Right ventricle myocardium inferior (tissue), 1 donor: ENCODE measurements at places on chromosomes 7 and 10.
A peak's percentile ranks its signal among the peaks of the same experiment; 100 is the strongest.

DNA sequence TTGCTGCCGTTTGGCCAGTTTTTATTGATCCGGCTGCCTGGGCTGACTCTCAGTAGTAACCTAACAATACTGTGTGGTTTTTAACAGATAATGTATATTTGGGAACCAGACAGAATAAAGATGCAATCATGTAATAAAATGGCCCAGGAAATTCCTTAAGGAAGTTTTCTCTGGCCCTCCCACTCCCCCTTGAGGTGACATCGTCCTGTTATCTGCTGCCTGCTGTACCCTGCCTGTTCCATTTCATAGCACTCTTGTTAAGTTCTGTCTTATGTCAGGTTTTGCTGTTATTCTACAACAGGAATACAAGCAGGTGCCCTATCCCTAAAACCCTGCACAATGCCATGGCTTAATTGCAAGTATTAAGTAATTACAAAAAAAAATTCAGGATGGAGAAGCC lies 12.5 kb downstream of the ITGB8 start:
- DNase-seq = no peak

DNA sequence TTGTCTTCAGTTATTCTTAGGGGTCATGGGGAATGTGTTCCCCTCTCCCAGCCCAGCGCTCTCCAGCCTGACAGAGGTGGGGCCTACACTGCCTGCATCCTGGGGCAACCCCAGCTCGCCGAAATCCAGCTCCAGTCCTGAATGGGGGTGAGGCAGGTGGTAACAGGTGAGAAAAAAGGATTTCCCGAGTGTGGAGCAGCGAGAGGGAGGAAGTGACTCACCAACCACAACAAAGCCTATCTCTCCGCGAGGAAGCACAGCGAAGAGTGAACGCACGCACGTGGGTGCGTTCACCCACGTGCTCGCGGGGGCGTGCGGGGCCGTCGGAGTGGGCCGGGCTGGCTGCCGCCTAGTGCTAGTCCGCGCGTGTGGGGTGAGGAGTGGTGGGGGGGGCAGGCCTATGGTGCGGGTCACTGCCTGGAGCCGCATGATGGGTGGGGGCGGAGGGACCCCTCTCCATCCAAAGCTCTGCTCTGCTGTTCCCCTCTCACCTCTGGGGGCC lies 855 bp upstream of the PALD1 start:
- peak; percentile 49 for DNase-seq

DNA sequence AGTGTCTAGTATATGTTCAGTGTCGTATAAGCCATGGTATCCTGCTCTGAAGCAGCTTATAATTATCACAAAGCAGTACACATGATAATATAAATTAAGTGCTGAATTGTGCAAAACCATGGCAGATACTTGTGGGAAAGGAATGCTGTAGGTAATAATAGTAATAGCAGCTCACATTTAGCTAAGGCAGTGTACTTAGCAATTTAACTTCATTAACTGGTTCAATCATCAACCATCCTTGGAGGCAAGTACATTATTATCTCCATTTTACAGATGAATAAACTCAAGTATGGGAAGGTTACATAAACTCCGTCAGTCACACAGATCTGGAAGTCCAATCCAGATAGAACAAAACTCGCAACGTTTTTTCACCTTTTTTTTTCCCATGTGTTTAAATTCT lies 21.6 kb upstream of the RNF148 start:
- DNase-seq = no peak

- DNase-seq = no peak
These were observed 6.4 kb downstream of the NOBOX start for GRCh38 chr7:144397086-144397485.

- DNase-seq = no peak
These were observed 32.8 kb downstream of the ARL4A start for GRCh38 chr7:12719981-12720865.

DNA sequence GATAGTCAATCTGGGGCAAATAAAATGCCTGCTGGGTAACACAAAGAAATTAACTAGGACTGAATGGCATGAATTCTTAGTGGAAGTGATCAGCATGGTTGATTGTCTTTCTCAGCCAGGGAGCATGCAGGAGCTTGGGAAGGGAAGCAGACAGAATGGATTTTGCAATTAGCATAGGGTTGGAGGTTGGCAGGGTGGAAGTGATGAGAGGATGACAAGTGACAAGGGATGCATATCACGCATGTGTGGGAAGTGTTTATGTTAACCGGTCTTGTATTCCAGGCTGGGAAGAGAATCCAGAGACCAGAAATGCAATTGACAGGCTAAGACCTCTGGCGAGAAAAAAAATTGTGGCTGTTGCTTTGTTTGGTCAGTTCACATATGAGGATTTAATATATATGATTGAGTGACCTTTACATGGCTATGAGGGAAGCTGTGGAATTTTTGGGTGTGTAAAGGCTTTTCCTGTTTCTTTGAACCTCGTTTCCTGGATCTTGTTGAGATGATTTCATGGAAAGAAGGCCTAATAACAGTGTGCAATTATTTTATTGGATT lies 8.3 kb downstream of the MDFIC start:
- DNase-seq = no peak

DNA sequence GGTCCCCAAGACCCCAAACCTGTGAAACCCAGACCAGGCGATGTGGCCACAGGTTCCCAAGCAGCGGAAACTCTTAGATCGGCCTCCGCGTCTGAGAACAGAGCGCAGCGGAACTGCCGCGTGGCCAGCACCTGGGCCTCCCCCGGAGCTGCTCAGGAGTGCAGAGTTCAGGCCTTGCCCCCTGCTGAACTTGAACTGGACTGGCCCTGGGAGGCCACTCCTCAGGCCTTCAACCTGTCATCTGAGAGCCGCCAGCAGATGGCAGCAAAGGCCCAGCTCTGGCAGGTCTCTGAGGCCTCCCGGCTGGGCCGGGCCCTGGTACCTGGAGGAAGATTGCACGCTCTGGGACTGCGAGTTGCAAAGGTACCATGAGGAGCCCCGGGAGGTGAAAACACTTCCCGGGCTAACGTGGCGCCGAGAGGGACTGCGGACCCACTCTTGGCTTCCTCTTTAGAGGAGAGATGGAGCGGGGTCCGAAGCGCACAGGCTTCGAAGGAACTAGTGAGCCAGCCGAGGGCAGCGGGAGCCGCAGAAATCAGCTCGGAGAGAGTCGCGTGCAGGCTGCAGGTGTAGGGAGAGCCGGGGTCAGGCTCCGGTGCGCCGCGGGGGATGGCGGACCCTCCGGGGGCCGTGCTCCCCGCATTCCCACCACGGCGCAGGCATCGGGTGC lies 89.2 kb downstream of the PAXIP1 start:
- DNase-seq = peak; percentile 90

DNA sequence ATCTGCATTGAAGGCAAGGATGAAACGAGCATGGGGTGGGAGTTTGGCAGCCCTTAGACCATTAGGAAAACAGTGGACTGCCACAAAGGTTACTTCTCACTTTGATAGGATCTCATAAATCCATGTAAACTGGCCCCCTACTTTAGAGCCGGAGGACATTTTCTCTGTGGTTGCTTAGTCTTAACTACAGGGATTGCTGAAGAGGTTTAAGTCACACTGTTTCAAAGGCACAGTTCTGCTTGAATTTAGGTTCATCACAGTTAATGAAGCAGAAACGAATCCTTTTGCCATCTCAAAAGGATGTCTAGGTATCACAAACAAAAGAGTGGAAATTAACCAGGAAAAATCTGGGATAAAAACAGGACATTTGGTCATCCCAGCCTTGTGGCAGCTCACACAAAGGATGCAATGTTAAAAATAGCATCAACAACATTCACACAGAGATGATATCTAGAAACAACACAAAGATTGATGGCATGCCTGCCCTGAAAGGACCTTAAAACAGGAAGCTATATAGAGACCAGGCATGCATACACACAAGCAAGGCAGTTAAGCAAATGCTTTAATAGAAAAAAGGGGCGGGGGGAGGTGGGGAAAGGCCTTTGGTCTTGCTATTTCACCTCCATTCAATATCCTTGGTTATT lies 74.0 kb downstream of the DOCK4 start:
- no peak for DNase-seq

DNA sequence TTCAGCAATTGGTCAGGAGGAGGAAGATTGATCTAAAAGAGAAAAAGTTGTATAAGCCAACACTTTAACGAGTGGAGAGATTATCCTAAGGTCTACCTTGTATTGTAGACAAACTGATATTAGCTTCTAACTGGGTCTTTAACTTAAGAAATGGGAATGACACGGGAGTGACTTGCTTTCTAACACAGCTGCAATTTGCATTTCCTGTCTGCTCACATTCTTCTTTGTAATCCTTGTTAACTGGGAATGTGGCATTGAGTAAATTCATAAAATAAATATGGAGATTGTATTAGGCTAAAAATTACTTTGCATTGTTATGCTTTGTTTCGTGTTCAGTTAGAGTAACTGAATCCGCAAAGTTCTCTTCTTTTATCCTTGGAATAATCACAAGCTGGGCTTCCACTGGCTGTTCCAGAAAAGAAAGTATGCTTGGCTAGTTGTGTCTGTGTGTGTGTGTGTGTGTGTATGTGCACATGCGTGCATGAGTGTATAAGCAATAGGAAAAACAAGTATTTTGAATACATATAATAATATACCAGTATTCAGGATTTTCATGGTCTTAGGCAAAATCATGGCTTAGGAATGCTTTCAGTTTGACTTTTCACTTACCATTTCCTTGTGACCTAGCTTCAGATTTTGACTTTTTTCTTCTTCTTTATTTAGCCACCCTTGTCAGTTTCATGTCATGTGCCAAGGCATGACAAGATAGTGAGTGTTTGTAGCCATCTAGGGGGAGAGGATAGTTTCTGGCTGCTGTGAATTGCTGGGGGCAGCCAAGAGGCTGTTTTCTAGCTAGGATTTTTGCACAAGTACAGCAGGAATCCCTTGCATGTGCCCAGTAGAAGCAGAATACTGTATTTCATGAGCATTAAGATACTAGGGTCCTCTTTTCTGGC lies 54.5 kb upstream of the FZD8 start:
- DNase-seq = no peak

- no peak for DNase-seq
These were observed 19.3 kb upstream of the ACHE start for GRCh38 chr7:100914879-100915447.

DNA sequence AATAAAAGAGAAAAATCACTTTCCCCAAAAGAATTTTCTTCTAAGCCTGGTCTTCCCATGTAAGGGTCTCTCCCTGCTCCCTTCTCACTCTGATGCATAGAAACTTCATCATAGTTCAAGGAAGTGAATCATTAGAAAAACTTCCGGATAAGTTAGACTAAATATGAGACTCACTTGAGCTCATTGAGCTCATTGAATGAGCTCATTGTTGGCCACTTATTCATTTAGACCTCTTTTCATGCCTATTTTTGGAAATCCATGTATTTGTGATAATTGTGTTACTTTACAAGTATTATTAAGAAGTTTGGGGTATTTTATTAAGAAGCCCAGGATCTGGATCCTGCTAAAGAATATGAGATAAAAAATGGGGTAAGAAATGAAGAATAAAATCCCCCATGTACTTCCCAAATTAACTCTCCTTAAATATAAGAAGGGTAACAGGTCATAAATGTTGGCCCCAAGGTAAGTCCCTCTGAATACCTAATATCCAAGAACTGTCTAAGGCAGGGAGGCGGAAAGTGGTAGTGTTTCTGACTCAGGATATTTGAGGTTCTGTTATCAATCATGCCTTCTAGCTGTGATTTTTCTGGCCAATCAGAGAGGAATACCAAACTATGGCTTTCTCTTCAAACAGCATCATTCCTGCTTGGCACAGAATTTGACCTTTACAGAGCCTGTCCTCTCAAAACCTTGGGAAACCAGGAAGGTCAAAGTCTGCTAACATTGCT lies 236.5 kb upstream of the PTN start:
- no peak for DNase-seq

DNA sequence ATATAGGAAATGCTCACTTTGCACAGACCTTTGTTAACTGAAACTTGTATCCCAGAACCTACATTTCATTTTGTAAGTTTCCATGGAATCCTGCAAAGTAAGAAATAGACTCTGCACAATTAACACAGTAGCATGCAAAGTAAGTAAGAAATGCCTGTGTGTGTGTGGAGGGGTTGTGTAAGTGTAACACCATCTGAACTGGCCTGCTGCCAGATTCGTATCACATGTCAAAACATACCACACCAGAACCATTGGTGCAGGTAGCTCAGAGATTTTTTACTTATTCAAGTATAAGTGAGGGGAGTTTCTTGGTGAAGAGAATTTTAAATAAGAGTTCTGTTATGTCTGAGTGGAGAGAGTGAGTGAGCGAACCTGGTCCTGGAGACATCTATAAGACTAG lies 17.9 kb upstream of the DDX21 start:
- no peak for DNase-seq

GRCh38 chr10:73839276-73839966 lies 28.0 kb upstream of the NDST2 start:
- no peak for DNase-seq

DNA sequence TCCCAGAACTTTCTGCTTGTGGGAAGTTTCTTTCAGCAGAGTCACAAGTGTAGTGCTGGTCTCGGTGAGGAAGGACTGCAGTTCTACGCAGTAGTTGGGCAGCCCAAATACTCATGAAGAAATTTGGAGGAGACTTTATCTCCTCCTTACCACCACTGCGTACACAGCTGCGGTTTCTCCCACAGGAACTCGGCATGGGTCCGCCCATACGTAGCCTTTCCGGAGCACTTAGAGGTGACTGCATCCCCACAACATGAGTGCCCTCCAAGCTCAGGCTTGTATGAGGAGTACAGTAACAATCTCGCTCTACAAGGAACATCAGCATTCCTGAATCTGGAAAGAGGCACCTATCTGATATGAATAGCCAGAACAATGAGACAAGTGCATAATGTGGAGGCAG lies 549.2 kb upstream of the SEMA3D start:
- DNase-seq = no peak

- DNase-seq = no peak
These were observed 30.7 kb upstream of the EPC1 start for GRCh38 chr10:32377458-32378259.

GRCh38 chr7:90266808-90267207 lies 21.8 kb downstream of the CFAP69 start:
- DNase-seq = no peak

DNA sequence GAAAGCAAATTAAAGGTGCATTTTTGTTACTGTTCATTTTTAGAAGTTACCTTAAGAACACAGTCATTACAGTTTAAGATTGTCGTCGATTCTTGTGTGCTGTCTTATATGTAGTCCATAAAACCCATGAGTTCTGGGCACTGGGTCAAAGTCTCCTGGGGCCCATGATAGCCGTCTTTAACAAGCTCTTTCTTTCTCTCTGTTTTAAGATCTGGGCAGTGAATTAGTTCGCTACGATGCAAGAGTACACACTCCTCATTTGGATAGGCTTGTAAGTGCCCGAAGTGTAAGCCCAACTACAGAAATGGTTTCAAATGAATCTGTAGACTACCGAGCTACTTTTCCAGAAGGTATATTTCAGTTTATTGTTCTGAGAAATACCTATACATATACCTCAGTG lies 90.7 kb upstream of the CAPZA2 start:
- DNase-seq = no peak

DNA sequence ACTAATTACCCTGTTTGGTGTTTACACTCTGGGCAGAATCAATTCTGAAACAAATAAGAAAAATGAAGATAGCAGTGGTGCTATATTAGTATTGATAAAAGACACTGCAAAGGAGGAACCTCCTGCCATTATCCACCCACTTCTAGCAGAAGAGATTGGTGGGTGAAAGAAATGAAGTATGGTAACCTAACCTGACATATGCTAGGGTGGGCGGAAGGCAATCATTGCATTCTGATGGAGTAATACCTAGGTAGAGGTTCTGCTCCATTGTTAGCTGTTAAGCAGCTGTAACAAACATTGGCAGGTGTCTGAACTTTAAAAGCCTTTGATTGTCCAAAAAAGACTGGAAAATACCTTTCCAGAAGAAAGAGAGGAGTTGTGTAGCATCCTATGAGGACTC lies 95.9 kb downstream of the OTUD1 start:
- no peak for DNase-seq
